Stimulated activated CD8-positive, alpha-beta memory T cell treated with anti-CD3 and anti-CD28 coated beads, Interleukin-7, amount 100 ng/mL, for 24 hours (primary cell): ENCODE measurements at places on chromosomes 7 and 10.

DNA sequence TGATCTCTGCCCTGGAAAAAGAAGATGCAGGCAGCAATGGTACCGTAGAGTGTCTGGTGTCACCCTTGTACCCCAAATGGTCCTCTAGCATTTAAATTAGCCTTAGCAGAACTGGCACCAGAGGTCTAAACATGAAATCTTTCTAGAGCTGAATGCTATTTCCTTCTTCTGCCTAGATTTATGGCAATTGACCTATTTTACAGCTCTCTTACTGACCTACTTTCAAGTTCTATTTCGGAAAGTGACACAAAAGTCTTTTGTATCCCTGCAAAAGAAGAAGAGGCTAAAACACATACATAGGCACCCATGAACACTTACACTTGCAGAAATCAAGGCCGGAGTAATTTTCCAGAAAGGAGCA lies 10.1 kb upstream of the ADAM12 start:
- no peak for DNase-seq

DNA sequence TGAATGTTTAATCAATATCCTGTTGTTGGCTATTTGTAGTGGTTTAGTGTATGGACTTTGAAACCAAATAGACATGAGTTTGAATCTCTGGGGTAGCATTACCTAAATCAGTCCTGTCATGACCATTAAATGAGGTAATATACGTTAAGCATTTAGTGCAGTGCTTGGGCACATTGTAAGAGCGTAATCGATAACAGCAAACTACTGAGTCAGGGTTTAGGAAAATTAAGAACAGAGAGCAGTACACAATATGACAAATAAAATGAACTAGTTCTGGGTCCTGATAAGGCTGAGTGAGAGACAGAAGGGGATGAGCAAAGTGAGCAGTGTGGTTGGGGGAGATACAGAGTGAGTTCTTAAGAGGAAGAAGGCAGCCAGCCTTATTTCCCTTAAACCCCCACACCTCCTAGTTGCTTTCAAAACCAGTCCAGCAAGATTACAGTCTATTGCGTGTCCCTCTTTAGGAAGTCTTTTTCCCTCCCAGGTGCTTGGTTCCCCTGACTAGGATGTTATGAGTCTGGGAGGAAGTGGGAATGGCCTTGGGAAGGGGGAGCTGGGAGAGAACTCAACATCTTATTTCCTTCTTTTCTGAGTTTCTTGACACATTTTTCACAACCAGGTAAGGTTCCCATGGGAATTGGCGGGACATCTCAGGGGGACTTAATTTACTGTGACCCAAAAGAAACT lies 171.0 kb downstream of the SND1 start:
- DNase-seq, result no peak

- DNase-seq, result no peak
These were observed 126.4 kb upstream of the ZNF746 start for GRCh38 chr7:149624006-149624405.

GRCh38 chr7:135247746-135248471 lies 14.3 kb downstream of the STRA8 start:
- no peak for DNase-seq

DNA sequence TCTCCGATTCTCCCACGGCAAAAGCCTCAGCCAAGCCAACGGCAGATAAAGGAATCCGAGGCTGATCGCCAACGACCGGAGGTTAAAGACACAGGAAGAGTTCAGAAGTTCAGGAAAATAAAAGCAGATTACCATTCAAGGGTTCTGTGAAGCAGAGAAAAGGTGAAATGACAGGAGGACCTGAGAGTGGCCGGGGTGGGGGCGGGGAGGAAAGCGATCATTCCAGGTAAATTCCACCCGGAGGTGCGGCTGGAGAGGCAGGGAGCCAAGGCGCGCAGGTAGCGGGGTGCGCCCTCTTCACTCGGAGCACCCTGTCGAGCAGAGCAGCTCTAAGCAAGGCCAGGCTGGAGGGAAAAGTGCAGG lies 35.3 kb upstream of the SEPHS1 start:
- DNase-seq, result no peak

DNA sequence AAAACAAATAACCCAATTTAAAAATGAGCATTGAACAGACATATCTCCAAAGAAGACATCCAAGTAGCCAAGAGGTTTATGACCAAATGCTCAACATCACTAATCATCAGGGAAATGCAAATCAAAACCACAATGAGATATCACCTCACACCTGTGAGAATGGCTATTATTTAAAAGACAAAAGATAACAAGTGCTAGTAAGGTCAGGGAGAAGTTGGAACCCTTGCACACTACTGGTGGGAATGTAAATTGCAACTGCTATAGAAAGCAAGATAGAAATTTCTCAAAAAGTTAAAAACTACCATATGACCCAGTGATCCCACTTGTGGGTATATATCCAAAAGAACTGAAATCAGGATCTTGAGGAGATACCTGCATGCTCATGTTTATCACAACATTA lies 49.5 kb downstream of the SGMS1 start:
- no peak for DNase-seq

GRCh38 chr7:44386139-44386913 lies 60.9 kb upstream of the CAMK2B start:
- DNase-seq, result no peak

DNA sequence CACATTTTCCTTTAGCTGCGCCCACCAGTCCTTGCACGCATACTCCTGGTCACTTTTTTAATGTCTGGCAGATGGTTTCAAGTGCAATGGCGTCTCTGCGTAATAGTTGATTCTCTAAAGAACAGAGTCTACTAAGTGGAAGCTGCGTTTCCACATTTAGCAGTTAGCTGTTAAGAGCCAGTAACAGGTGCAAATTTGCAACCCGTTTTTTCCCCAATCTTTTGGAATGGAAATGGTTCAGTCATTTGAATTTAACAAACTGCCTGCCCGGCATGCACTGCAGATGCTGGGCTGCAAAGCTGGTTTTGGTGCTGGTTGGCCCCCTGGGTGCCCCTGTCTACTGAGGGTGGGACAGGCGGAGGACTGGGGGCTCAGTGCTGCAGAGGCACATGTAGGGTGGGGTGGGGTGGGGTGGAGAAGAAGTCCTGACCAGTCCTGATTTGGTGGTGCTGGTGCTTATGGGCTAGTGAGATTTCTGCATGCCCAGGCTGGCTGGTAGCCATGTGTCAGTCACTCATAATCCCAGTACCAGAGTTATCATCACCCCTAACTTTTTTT lies 43.9 kb downstream of the CUX1 start:
- no peak for DNase-seq

DNA sequence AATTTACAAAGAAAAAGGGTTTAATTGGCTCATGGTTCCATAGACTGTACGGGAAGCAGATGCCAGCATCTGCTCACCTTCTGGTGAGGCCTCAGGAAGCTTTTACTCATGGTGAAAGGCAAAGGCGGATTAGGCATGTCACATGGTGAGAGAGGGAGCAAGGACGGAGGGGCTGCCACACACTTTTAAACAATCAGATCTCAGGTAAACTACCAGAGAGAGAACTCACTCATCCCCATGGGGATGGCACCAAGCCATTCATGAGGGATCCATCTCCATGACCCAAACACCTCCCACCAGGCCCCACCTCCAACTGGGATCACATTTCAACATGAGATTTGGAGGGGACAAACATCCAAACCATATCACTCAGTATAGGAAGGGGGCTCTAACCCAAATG lies 183.9 kb downstream of the COBL start:
- no peak for DNase-seq

DNA sequence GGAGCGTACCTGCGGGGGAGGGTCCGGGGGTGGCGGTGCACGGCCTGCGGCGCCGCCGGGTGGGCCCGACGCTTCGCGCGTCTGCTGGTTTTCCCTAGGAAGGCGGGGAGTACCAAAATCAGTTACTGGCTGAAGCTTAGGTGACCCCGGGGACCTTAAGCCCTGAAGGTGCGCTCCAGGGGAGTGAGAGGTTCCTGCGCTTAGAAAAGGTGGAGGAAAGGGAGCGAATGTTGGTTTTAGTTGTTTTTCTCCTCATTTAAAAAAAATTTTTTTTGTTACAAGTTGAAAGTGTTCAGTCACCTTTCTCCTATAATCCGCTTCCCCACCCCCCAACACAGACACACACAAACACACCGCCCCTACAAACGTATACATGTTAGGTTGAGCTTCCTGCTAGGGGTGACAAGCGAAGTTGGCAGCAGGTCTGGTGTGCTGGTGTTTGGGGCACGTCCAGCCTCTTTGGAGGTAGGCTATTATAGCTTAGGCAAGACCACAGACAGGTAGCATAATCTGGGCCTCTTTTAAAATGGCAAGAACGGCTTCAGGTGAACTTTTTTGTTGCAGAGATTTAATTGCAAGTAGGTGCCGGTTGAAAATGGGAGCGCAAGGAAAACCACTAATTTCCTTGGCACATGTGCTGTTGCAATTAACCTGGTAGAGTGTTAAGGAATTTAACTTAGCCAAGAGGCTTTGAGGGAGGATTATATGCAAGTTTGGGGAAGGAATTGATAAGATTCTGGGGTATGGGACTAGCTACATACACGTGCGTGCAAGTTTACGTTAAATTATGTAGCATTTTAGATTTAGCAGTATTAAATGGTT lies 945 bp downstream of the ADD3 start:
- no peak for DNase-seq

- no peak for DNase-seq
These were observed 51.3 kb downstream of the USP6NL start for GRCh38 chr10:11560076-11560709.
